ENCODE measurements at places on chromosomes 4 and X.

GRCh38 chr4:135724421-135724820 is 1522.8 kb upstream of the PABPC4L start:
- no peak for DNase-seq

DNA sequence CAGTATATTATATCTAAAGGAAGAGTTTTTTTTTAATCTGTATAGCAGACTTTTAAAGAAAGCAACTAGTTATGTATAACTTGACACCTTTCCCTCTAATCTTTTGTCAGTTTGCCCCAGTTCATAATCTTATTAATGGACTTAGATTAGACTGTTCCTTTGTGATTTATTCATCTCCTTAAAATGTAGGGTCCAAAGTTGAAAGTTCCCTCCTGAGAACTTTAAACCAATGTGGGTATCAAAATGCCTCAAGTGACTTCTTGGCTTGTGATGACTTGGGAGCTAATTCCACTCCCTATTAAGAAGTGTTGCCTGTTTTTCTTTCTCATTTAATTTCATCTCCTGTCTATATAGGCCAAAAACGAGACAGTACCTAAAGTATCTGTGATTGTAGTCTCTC is 6.3 kb upstream of the SDAD1 start:
- DNase-seq, result no peak

GRCh38 chr4:105990933-105991332 is 95.7 kb downstream of the NPNT start:
- DNase-seq, result no peak

DNA sequence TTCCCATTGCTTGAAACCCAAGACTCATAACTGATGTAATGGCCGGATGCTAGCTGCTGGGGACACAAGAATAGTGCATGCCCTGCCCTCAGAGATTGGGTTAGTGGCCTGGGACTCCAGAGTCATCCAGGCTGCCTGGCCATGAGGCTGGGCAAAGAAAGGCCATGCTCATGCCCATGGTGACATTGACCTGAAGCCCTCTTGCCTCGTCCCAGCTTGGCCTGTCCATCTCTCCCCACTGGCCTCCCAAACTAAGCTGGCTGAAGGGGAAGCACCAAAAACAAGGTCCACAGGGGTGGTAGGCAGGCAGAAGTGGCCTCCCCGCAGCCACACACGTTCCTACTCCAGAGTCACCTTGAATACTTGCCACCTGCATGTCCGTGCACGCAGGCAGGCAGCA is 141.8 kb downstream of the EVC2 start:
- DNase-seq, result no peak

- no peak for DNase-seq
Observed at GRCh38 chrX:11908371-11908770, 150.3 kb downstream of the MSL3 start.

DNA sequence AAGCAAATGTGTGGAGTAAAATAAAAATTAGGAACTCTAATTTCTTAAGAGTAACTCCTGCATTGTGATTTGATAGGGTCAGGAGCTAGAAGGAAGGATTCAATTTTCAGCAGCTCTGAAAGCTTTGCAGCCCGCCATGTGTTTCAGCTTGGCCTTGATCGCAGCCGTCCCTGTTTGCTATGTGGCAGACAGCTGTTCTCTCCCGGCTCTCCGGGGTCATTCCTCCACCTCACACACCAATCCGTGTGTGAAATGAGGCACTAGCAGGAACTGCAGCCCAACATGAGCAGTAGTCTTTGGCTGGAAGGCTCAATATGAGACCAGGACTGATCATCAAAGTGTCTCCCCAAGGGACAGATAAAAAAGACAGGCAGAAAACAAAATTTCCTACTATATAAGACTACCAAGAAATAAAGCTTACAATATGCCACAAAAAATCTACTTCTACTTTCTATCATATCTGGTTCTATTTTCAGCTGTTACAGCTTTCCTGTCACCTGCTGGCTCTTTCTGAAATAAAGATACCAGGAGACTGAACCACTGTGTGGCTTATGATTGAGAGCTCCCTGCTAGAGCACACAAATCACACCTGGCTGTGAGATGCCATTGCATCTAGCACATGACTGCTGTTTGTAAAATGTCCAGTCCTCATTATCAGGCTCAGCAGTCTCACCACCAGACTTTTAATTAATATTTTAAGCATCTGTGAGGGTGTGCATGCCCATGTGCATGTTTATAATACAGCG is 44.1 kb upstream of the SEC24B start:
- DNase-seq, result no peak

DNA sequence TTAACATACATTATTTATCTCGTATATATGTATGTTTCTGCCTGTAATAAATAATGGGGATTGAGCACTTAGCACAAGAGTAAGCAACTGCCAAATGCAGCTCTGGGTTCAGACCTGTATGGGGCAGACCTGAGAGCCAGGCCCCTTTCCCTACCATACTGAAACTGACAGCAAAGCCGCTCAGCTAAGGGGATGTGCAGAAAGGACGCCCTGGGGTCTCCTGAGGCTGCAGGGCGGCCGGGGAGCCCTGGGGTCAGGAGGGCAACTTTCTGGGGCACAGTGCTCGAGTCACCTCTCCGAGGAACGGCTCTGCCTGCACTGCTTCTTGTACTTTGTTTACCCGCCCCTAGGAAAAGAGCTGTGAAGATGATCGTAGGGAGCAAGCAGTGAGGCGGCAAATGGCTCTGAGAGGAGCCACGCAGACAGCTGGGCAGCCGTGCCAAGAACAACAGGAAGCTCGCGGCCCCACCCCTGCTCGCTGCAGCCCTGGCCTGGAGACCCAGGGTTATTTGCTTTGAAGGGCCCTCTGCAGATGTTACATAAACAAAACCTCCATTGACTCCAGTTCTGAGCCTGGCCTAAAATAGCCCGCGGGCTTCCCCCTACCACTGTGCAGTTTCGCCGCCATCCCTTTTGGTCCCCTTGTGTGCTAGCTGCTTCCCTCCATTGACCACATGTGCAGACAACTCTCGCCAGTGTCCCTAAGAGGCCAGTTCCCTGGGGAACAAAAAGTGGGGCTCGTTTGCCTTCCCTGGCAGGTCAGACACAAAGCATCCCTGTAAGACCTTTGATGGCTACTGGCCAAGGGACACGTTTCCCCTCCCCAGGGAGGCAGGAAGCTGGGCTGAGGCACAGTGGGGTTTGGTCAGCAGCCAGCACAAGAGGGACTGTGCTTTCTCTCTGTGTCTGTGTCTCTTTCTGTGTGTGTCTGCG is 111.3 kb upstream of the LNX1 start:
- DNase-seq, result peak; percentile 80

DNA sequence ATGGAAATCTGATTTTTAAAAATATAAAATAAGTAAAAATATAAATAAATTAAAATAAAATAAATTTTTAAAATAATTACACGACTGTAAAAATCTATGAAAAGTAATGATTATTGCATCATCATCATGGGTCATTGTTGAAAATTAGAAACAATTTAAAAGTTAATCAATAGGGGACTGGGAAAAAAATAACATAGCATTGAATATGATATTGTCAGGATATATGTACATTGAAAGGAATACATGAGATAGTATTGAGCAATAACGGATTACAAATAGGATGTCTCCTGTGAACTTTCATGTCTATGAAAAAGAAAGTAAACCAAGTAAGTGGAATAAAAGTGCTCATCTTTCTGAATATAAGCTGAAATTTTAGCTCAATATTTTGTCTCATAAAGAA is 566.8 kb upstream of the HTR2C start:
- DNase-seq, result no peak

GRCh38 chr4:176156656-176157055 is 38.7 kb downstream of the SPATA4 start:
- DNase-seq, result no peak

DNA sequence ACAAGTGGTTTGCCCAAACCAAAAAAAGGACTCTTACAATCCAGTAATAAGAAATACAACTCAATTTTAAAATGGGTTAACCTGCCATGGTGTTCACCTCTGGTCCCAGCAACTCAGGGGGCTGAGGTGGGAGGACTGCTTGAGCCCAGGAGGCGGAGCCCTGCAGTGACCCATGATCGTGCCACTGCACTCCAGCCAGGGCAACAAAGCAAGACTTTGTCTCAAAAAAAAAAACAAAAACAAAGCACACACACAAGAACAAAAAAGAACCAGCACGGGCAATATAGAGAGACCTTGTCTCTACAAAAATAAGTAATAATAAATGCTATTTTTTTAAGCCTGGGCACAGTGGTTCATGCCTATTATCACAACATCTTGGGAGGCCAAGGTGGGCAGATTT is 28.7 kb downstream of the ARAP2 start:
- DNase-seq, result no peak

GRCh38 chr4:47741200-47741599 is 96.7 kb downstream of the CORIN start:
- no peak for DNase-seq

DNA sequence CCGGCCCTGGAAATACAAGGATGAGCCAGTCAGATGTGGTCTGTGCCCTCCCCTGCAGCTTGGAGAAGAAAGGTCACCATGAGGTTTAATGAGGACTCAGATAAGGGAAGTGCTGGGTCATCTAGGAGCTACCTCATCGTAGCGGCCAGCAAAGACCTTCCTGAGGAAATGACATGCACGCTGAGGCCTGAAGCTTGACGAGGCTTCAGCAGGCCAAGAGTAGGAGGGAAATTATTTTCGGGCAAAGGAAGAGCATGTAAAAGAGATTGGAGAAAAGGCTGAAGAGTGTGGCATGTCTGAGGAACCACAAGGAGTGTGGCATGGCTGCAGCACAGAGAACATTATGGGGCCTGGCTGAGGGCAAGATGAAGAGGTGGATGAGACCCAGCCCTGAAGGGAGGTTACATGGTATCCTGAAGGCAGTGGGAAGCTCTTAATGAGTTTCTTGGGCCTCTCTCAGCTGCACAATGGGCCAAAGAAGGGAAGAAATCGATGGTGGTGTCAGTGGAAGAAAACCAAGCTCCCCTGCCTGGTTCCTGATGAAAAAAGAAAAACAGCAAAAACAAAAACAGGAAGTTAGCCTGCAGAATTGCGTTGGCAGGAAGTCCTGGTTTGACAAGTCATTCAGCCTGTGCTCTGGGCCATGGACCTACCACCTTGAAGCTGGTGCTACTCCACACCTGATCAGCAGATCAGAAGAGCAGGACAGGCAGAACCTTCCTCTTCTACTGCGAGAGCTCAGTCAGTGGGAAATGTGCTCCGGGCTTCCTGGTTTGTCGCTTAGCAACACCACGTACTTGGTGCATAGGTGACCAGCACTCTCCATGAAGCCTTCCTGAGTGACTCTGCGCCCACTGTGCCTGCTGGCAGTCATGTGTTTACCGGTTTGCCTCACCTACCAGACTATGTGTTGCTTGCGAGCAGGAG is 134.5 kb upstream of the KLF3 start:
- DNase-seq, result no peak

GRCh38 chr4:101240099-101240498 is 107.2 kb downstream of the PPP3CA start:
- DNase-seq, result no peak

- DNase-seq, result no peak
Observed at GRCh38 chr4:36568575-36568974, 287.2 kb downstream of the DTHD1 start.
